ENCODE measurements at places on chromosomes 12 and 14.

DNA sequence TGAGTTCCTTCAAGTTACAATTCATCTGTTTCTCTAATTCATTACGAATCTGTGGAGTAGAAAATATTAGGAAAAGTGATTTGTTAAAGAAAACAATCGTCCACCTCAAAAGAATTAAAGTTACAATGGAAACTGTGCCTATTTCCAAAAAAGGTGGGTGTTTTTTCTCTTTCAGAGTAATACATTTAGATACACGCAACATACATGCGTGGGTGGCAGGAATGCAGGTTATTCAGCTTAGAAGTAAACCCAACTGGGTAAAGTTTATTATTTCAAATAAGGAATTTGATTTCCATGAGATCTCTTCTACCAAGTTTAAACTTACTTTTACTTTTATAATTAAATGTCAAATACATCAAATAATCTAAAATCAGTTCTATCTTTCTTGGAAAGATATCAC is 52.2 kb downstream of the SSH1 start:
- H3K27me3 ChIP-seq = no peaks in the 10 kb centered on the region
- peaks cover 40% of the 10 kb centered on the region for H3K4me1 ChIP-seq
- H3K4me3 ChIP-seq = no peak overlapping the region
- no peak for DNase-seq

DNA sequence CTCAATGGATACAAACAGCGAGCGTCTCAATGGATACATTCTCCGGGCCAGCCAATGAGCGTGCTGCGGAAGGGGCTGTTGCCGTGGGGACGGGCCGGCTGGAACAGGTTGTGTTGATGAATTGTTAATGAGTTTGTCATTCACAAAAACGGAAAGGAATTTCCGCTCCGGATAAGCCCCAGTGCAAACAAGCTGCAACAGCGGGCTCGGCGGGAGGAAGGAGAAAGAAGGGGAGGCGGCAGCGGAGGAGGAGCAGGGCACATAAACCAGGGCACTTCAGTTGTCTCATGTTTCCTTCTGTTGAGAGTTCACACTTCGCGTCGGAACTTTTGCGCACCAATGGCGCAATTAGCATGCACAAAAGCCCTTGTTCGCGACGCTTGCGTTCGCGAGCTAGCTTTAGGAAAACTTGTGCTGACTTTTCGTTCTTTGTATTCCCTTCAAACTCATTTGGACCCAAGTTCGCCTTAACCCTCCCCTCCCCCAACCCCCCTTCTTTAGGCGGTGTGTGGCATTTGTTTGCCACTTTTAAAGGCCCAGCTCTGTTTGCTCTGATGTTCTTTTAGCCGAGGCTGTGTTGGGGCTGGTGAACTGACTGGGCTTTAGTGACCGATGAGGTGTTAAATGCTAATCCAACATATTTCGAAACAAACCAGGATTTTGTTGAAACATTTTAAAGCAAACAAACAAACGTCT is at the start of gene DUSP6:
TSS of gene DUSP6 (minus strand) at position 10 of the 696 bp plus-strand sequence. CDS start 462 bp downstream, outside the sequence.
- peak within 1 kb of the TSS; percentile 98 for H3K4me3 ChIP-seq
- DNase-seq = peak; percentile 94
- H3K27me3 ChIP-seq = no peaks in the 10 kb centered on the region
- H3K4me1 ChIP-seq = peaks cover 23% of the 10 kb centered on the region

DNA sequence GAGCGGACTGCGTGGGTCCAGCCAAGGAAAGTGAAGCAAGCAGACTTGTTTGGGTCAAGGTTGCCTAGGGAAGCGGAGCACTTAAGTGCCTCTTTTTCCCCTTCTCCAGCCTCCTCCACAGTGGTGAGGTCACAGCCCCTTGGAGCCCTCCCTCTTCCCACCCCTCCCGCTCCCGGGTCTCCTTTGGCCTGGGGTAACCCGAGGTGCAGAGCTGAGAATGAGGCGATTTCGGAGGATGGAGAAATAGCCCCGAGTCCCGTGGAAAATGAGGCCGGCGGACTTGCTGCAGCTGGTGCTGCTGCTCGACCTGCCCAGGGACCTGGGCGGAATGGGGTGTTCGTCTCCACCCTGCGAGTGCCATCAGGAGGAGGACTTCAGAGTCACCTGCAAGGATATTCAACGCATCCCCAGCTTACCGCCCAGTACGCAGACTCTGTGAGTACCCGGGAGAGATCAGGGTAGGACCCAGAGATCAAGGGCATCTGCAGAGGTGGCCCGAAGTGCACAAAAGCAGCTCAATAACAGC is at the start of gene TSHR:
TSS of gene TSHR (plus strand) at position 206 of the 526 bp plus-strand sequence. CDS start at position 266, 60 bp downstream.
- no peaks in the 10 kb centered on the region for H3K27me3 ChIP-seq
- no peak for DNase-seq
- H3K27ac ChIP-seq = no peak within 1 kb of the TSS
- H3K4me1 ChIP-seq = peaks cover 6% of the 10 kb centered on the region

DNA sequence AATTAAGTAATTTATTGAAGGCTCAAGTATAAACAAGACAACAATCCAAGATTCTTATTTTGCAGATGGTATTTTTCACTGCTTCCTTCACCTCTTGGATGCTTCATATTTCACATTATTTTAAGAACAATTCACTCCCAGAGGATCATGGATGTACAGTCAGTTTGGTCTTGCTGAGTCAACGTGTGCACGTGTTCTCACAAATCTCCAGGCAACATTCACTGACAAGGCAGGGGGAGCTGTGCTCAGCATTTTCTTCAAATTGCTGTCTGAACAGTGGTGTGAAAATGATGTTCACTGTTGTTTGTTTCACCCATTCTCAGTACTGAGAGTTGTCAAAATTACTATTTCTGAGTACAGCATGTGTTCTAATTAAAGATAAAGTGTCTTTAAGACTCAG is 118.3 kb upstream of the SLC38A4 start:
- no peaks in the 10 kb centered on the region for H3K4me1 ChIP-seq
- H3K36me3 ChIP-seq = no peaks in the 10 kb centered on the region
